ENCODE measurements at places on chromosomes 7 and 10.

GRCh38 chr10:32141018-32141807 lies 85.0 kb upstream of the KIF5B start:
- DNase-seq, result no peak

DNA sequence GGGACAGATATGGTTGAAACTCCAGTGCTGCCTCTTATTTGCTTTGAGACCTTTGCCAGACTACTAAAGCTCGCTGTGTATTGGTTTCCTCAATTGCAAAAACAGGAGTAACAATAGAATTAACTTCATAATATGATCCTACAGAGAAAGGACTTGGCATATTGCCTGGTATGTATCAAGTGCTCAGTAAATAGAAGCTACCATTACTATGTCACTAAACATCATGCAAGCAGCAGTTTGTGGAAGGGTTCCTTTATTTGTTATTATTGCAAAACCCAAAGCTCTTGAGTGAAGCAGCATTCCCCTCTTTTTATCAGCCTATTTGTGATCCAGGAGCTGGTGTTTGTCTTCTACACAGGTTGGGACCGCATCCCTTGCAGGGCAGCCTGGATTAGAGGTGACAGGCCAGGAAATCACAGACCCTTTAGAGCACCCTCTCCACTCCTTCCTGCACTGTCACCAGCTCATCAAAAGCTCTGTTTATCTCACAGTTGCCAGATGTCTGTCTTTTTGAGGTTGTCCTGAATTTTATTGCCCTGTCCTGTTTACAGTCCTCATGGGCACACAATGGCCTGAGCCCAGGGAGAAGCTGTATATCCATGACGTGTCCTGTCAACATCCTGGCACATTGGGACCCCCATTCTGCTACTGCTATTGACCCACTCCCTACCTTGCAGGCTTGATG lies 121.5 kb downstream of the SNX10 start:
- peak; percentile 80 for DNase-seq

- no peak for DNase-seq
Observed at GRCh38 chr10:127073666-127074065, 122.7 kb downstream of the INSYN2A start.

DNA sequence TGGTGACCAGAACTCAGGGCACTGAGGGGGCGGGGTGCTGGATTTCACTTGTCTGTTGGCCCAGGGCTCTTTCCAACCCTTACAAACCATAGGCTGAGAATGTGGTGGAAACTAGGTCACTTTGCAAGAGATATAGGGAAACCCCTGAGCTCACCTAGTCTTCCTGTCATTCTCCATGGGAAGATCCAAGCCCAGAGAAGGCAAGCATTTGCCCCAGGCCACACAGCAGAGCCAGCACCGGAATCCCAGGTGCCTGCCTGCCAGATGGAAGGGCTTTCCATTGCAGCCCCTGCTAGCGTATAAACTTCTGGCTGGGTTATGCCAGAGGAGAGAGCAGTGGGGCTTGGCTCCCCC lies 427 bp downstream of the PYROXD2 start:
- no peak for DNase-seq

DNA sequence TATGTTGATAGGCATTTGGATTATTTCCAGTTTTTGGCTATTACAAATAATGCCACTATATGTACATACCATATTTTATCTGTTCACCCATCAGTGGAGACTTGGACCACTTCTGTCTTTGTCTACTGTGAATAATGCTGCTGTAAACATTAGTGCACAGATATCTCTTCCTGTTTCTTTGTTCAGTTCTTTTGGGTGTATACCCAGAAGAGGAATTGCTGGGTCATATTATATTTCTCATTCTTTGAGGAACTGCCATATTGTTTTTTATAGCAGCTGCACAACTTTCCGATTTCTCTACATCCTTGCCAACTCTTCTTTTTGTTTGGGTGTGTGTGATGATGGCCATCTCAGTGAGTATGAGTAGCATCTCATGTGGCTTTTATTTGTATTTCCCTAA lies 218.0 kb downstream of the LRMDA start:
- DNase-seq, result no peak
